ENCODE measurements at places on chromosomes 3 and 15. TPM values are rescaled to one million over a fixed set of nuclear protein-coding genes. Genes with fewer than 3 reads are reported as not detected.

The SLCO2A1 gene
- 0.79 TPM for total RNA-seq

The ROBO2 gene
- 0.42 TPM for total RNA-seq

The NMNAT3 gene
- 0.86 TPM for total RNA-seq

The LDHAL6B gene
- not detected for total RNA-seq

The SLC22A14 gene
- total RNA-seq: 0.14 TPM

The PLCH1 gene
- total RNA-seq: 0.04 TPM

The AHSG gene
- not detected for total RNA-seq

The SMCO1 gene
- not detected for total RNA-seq

The JMJD7 gene
- 6.1 TPM for total RNA-seq

The RGMA gene
- not detected for total RNA-seq

The CHST2 gene
- 5.9 TPM for total RNA-seq

The DOCK3 gene
- total RNA-seq: 0.04 TPM

The GOLGA8R gene
- 1.3 TPM for total RNA-seq

The ROPN1B gene
- total RNA-seq: not detected

The CFAP91 gene
- 0.92 TPM for total RNA-seq

The SCN11A gene
- total RNA-seq: 0.07 TPM

The PROS1 gene
- 11.2 TPM for total RNA-seq

The WWTR1 gene
- 117 TPM for total RNA-seq

Measured in pulmonary artery endothelial cell (primary cell).